Frontal cortex (tissue), 4 donors: ENCODE measurements at places on chromosomes 3 and 15. TPM values are rescaled to one million over a fixed set of nuclear protein-coding genes. Genes with fewer than 3 reads are reported as not detected.
A peak's percentile ranks its signal among the peaks of the same experiment; 100 is the strongest.

- no peak for DNase-seq
Measured at GRCh38 chr3:55616803-55617202, 129.7 kb upstream of the WNT5A start.

The RABL3 gene
- 12.6 TPM for total RNA-seq

DNA sequence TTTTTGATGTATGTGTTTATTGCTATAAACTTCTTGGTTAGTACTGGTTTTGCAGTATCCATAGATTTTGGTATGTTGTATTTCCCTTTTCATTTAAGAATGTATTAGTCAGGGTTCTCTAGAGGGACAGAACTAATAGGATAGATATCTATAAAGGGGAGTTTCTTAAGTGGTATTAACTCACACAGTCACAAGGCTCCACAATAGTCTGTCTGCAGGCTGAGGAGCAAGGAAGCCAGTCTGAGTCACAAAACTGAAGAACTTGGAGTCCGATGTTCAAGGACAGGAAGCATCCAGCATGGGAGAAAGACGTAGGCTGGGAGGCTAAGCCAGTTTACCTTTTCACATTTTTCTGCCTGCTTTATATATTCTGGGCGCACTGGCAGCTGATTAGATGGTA is 8.4 kb downstream of the ARL6 start:
- DNase-seq, result no peak

GRCh38 chr3:140251678-140252077 is 316.7 kb downstream of the CLSTN2 start:
- no peak for DNase-seq

GRCh38 chr3:18419232-18419631 is 5.9 kb downstream of the SATB1 start:
- DNase-seq, result no peak

GRCh38 chr3:191499307-191500080 is 38.5 kb downstream of the PYDC2 start:
- peak; percentile 50 for DNase-seq

- DNase-seq, result no peak
Measured at GRCh38 chr15:51390241-51390965, 48.9 kb downstream of the GLDN start.
